Amygdala (tissue), 56 donors: ENCODE measurements at places on chromosomes 13 and 19.
A peak's percentile ranks its signal among the peaks of the same experiment; 100 is the strongest.

GRCh38 chr19:2249880-2250765 lies 1.0 kb downstream of the AMH start:
- no peak for DNase-seq

DNA sequence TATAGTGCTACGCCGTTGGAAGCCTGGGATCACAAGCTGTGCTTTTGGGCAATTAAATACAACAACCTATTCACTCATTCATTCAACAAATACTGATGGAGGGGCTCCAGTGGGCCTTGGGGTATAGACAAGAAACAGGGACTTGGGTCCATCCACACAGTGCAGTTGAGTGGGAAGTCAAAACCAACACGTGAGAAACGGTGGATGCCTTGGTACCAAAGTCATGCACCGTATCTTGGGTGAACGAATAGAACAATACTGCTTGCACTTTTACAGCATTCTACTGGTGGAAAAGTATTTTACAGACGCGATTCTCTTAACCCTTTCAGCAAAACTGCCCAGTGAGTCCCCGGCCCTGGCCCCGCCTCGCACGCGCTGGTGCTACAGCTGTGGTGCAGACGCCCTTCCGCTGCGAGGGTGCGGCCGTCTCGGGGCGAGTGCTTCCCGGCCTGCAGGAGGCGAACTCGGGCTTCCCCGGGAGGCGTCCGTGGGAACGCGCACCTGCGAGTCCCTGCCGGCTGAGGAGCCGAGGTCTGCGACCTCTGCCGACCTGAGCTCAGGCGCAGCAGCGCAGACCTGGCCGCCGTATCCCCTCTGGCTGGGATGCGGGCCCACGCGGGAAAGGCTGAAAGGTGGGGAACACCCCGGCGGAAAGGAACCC lies 8.3 kb downstream of the TNFRSF19 start:
- no peak for DNase-seq

DNA sequence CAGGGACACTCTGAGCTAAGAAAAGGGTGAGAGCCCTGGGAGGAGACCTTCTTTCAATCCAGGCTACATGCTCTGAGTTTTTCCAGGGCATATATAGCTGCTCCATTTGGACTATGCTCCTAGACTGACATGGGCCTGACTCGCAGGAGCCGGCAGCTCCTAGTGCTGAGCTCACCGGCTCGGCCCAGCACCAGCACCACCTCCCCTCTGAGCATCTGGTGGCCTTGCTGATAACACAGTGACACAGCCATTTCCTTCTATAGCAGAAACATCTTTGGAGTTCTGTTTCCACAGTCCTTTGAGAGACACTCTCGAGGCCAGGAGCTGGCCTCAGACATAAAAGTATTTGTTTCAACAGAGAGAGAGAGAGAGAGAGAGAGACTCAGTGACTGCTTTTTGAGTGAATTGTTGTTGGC lies 184.9 kb downstream of the TM9SF2 start:
- no peak for DNase-seq

- DNase-seq, result no peak
These were observed 2193.1 kb downstream of the PCDH9 start for GRCh38 chr13:65036999-65037398.

- no peak for DNase-seq
These were observed 528 bp downstream of the ZNF8 start for GRCh38 chr19:58279042-58279924.

GRCh38 chr13:31686670-31687425 lies 52.5 kb upstream of the RXFP2 start:
- no peak for DNase-seq

- DNase-seq, result peak; percentile 41
These were observed 1.5 kb downstream of the SBNO2 start for GRCh38 chr19:1172353-1173158.

DNA sequence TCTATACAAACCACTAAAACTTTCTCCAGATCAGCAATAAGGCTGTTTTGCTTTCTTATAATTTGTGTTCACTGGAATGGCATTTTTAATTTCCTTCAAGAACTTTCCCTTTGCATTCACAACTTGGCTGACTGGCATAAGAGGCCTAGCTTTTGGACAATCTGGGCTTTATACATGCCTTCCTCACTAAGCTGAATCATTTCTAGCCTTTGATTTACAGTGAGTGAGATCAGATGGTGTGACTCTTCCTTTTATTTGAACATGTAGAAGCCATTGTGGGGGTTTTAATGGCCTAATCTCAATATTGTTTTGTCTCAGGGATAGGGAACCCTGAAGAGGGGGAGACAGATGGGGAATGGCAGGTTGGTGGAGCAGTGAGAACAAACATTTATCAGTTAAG lies 82.7 kb downstream of the FOXO1 start:
- no peak for DNase-seq

DNA sequence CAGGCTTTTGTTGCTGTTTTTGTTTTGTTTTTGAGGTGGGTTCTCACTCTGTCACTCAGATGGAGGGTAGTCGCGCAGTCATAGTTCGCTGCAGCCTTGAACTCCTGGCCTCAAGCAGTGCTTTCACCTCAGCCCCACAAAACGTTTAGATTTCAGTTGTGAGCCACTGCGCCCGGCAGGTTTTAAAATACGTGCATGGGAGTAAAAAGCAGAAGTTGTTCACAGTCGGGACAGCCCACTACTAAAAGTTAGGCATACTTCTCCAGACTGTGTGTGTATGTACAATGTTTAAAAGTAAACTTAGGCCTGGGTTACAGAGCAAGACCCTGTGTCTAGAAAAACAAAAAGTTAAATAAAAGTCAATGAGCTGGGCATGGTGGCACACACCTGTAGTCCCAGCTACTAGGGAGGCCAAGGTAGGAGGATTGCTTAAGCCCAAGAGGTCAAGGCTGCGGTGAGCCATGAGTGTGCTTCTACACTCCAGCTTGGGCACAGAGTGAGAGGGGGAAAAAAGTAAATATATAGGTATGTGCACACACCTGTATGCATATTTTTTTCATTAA lies 6.1 kb downstream of the SAFB start:
- no peak for DNase-seq

- DNase-seq, result no peak
These were observed 411.2 kb downstream of the KCTD12 start for GRCh38 chr13:76474966-76475365.

DNA sequence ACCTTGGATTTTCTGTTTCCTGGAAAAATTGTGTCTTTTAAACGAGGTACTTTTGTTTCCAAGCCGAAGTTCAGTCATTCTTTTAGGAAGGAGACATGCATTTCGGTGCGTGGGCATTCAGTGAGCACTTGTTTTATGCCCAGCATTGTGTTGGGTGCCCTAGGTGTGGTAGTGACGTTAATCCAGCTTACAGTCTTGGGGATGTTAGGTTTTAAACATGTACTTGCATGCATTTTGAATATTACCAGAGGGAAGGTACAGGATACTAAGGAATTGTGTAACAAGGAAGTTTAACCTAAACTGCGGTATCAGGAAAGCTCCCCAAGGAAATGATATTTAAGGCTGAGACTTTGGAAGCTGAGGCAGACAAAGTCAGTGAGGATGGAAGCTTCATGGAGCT lies 66.3 kb downstream of the ARHGAP35 start:
- DNase-seq, result no peak

GRCh38 chr13:51938454-51938853 lies 72.8 kb downstream of the ATP7B start:
- no peak for DNase-seq

DNA sequence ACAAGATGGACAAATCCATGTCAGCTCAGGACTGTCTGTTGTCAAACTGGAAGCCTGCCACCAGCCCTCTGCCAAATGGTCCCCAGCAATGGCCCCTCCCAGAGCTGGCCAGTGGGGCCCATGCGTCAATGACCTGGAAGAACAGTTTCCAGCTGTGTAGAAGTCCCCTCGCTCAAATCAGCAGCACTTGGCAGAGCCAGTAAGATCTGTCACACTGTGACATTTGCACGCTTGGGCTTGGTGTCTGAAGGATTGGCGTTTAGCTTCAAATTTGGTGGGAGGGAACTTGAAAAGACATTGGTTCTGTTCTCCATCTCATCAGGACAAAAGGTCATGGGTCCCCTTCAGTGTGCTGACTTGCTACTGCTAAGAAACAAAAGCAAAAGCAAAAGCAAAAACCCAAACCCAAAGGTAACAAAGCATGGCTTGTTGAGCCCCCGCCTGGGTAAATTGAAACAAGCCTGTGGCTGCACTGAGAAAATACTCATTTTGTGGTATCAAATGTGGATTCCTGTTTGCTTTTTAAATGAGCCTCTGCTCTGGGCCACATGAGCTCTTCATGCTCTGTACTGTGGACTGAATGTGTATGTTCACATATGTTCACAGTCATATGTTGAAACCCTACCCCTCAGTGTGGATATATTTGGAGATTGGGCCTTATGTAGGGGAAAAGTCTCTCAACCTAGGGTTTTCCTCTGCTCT lies 253.6 kb upstream of the MAB21L1 start:
- no peak for DNase-seq

DNA sequence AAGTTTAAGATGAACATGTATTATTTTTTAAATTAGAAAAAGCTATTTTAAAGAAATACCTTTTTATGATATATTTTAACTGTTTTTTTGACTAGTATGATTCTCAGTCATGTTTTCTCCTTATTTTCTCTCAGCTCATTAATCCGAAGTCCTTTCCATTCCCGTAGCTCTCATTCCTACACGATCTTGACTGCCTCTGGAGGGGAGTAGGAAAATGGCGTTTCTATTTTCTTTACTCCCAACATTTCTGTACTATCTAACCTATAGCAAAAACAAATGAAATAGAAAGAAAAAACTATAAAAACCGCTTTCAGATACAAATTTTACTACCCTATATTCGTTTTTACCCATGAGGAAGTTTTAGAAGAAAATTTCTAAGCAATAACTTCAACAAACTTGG lies 343.8 kb downstream of the RBM26 start:
- DNase-seq, result no peak

GRCh38 chr13:39401046-39401705 lies 201.8 kb downstream of the LHFPL6 start:
- no peak for DNase-seq

GRCh38 chr19:4581666-4582553 lies 22.4 kb upstream of the SEMA6B start:
- no peak for DNase-seq

DNA sequence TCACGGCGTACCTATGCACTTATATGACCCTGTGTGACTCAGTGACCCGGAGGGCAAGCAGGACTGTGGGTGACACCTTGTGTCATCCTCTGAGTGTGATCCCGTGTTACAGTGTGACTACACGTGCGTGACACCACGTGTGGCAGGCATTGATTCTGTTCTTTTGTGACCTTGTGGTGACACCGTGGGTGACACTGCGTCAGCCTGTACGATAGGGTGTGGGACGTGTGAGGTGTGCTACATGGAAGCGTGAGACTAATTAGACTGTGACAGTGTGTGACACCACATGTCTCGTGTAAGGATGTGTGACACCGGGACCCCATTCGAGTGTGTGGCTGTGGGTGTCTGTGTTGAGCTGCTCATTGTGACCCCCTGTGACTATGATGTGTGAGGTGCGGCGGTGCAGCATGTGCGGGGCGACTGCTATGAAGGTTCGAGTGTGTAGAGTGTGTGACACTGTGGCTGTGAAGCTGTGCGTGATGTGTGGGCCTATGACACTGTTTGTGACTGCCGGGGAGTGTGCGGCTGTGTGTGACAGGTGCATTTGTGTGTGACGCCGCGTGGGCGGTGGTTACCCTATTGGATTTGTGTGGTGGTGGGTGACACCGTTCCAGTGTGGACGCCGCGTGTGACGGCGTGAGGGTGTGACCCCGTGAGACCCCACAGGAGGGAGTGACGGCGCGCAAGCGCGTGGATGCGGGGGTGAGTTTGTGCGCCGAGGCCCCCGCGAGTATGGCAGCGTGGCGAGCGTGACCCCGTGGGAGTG lies 399 bp upstream of the SPTBN4 start:
- peak; percentile 38 for DNase-seq

DNA sequence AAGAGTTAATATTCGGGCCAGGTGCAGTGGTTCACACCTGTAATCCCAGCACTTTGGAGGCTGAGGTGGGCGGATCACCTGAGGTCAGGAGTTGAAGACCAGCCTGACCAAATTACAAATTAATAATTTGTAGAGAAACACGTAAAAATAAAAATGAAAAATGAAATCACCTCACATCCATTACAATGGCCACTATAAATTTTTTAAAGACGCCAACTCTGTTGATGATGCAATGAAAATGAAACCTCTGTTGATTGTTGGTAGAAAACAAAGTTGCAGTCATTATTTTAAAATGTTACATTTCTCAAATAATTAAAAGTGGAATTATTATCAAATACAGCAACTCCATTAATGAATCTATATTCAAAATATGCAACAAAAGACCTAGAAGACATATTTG lies 26.8 kb downstream of the ZNF100 start:
- DNase-seq, result no peak

GRCh38 chr13:48123812-48124211 lies 28.9 kb upstream of the MED4 start:
- no peak for DNase-seq

- DNase-seq, result no peak
These were observed 17.3 kb downstream of the ZNF229 start for GRCh38 chr19:44430956-44431355.

DNA sequence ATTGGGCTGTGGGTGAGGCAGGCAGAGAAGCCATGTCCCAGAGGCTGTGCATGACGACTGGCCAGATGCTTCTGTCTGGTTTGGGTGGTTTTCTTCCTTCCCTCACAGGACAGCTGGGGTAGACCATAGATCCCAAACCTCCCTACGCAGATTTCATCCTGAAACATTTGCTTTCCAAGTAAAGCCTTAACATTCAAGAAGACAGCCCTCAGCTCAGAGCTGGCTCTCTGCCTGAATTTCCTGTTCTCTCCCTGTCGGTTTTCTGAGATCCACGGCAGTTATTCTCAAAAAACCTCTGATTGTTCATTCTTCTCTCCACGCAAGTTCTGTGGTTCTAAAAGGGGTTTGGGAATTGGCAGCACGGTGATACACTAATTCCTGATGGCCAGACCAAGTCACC lies 25.3 kb downstream of the UQCRFS1 start:
- no peak for DNase-seq

DNA sequence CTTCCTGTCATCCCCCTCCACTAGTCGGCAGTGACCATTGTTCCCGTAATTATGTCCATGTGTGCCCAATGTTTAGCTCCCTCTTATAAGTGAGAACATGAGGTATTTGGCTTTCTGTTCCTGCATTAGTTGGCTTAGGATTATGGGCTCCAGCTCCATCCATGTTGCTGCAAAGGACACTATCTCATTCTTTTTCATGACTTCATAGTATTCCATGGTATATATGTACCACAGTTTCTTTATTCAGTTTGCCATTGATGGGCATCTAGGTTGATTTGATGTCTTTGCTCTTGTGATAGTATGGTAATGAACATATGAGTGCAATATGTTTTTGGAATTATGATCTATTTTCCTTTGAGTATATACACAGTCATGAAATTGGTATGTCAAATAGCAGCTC lies 522.1 kb downstream of the DCT start:
- no peak for DNase-seq

GRCh38 chr13:48593536-48593935 lies 60.2 kb upstream of the CYSLTR2 start:
- DNase-seq, result no peak

GRCh38 chr13:21338156-21338555 lies 120.9 kb downstream of the ZDHHC20 start:
- DNase-seq, result no peak
